ENCODE measurements at places on chromosomes 3 and 15. TPM values are rescaled to one million over a fixed set of nuclear protein-coding genes. Genes with fewer than 3 reads are reported as not detected.

TTLL13 gene
- total RNA-seq = not detected

WNT7A gene
- not detected for total RNA-seq

GRCh38 chr3:102471001-102471400 is 36.2 kb downstream of the ZPLD1 start:
- no peak for DNase-seq

DNA sequence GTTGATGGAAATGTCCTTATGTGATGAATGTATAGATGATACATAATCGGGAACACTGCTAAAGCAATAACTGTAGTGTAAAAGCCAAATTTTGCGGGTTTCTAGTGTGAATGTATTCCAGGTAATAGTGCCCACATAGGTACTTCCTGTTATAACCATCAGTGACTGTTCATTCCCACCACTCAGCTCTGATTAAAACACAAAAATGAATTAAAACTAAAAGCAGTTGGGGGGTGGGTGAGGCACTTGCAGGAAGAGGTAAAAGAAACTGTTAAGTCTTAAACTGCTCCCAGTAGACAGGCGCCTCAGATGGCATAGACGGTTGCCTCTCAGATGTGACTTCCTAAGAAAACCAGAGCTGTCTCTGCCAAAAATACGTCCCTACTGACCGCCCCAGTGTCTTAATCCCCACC is 893 bp upstream of the MTHFS start:
- no peak for DNase-seq

GRCh38 chr3:72187131-72187530 is 402.2 kb upstream of the PROK2 start:
- DNase-seq = no peak

GRCh38 chr3:152357587-152357986 is 88.9 kb downstream of the MBNL1 start:
- no peak for DNase-seq

DNA sequence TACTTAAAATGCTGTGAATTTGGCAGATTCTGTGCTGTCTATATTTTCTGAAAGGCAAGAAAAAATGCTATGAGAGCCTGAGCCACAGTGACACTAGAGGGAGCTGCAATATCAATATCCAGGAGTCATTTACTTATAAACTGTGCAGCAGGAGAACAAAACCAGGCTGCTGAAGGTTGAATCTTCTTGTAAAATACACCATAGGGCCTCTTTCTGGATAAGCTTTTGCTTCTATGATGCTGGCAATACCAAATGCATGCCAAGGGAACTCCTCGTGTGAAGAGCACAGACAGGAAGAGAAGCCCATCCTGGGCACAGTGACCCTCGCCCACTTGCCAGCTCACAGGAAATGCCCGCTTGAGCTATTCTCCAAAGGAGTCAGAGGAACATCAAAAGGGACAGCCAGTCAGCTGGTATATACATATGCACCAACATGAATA is 48.0 kb upstream of the TSPAN3 start:
- peak; percentile 67 for DNase-seq

DNA sequence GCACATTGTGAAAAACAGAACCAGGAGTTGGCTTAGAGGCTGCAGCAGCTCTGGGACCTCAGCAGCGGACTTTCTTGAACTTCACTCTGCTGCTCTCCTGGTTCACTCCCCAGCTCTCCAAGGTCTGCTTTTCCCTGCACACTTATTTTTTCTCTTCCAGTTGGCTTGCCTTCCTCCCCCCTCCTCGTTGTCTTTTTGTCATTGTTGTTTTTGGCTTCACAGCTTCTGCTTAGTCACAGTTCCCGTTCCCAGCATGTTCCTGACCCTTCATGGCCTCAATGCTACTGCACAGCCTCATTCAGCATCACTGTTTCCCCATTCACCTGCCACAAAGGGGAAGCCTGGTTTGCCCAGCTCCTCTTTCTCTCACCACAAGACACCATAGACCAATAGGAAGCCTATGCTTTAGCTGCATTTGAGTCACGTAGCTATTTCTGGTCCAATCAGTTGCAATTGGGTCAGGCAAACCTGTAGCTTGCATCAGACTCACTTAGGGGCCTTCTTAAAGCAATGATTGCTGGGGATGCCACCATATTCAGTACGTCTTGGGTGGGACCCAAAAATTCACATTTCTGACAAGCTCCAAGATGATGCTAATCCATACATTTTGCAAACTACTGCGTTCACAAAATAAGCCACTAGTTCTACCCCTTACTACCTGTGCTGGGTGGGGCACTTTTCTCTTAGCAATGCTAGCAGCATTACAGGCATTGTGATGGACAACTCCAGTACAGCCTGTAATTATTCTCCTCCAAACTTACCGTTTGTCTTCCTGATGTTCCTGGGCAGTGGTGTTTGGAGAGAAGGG is 7.8 kb upstream of the SUMF1 start:
- DNase-seq = peak; percentile 56

DNA sequence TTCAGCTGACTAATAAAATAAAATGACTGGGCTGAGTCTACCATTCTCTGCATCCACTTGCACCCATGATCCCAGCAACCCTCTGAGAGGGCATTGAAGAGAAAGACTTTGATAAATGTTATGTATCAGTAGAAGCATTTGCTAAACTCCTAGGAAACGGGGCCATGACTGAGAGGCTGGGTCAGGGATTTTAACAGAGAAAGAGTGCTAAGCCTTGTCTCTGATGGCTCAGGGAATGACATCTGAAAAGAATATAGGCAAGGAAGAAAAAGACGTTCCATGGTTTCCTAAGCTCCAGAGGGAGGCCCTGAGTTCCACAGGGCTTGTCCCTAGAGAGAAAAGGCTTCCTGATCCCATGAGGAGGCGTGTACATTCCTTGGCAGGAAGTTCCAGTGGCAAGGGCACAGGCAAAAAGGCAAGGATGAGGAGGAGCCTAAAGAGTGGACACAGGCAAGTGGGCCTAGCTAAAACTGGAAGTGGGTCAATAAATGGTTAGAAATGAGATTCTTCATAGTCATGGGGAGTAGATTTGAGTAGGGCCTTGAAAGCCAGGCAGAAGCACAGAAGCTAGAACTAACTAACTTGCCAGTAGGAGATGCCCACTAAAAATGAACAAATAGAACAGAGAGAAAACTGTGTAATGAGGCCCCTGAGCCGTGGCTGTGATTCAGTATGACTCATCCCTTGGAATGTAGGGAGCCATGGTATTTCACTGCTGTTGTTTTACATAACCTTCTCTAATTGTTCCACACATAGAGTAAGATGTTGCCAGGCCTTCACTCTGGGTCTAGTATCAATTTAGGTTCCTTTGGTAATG is 44.9 kb upstream of the MANF start:
- DNase-seq = no peak

Data from ascending aorta (tissue), 2 donors.